ENCODE measurements at places on chromosomes 11 and 22. TPM values are rescaled to one million over a fixed set of nuclear protein-coding genes. Genes with fewer than 3 reads are reported as not detected.

DNA sequence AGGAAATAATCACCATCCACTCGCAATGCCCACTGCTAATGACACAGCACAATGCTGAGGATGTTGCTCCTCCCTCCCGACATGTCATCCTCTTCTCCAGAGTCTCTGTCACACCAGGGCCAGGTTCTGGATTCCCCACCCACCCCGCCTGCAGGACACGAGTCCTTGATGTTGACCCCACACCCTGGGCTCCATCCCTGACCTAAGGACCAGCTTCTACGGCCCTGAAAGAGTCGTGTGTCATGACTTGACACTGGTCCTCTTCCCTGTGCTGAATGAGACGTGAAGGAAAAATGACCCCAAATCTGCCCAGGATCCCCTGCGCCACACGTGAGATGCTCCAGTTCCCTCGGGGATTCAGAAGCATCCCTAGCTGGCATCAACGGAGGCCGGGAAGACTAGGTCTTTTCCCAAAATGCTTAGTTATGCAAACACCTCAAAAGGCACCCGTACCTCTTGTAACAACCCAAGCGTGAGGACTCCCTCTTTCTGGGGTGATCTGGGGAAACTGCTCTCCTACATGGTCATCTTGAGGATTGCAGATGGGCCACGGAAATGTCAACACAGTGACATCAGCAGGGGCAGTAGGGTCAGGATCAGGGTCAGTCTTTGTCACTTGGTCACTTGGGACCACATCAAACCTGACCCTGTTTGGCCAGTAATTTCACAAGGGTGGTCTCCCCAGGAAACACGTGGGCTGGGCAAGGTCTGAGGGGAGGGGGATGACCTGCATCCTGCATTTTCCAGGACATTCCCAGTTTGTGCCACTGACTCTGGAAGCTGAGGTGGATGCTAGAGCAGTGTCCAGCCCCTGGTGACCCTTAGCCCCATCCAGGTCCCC is 42.0 kb downstream of the IGLL5 start:
- H3K4me3 ChIP-seq: no peak overlapping the region
- H3K27me3 ChIP-seq: no peaks in the 10 kb centered on the region
- H3K27ac ChIP-seq: no peak overlapping the region
- no peak for DNase-seq

DNA sequence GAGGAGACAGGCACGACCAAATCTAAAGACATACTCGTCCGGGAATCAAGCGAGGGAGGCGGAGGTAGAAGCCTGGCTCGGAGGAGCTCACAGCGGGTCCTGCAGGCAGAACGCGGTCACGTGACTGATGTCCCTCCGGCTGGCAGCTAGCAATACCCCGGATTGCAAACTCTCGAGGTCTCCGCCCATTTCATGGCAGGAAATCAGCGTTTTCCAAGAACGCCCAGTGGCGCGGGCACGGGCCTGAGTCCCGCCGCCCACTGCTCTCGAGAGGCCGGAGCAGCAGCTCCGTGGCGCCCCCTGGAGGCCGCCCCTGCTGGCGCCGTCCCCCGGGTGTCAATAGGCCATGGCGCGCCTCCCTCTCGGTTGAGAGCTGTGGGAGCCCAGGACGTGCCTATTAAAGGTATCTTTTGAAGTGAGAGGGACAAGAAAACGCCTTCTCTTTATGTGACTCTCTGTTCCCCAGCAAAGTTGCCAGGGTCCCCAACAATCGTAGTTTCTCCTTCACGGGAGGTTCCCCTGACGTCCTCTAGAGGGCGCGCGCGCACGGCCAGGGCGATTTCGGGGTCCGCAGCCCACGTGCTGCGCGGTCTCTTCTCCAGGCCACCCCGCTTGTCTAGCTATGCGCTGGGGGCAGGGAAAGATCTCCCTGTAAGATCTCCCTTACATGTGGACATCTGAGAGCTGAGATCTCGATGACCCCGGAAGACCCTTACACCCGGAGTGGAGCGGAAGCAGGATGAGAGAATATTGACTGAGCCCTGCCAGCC is 37.3 kb upstream of the RBFOX2 start:
- peak overlapping the region; percentile 23 for H3K4me3 ChIP-seq
- H3K27me3 ChIP-seq: no peaks in the 10 kb centered on the region
- peak; percentile 97 for DNase-seq
- no peaks in the 10 kb centered on the region for H3K36me3 ChIP-seq

- peak; percentile 29 for DNase-seq
- no peak overlapping the region for H3K4me3 ChIP-seq
- H3K4me1 ChIP-seq: no peaks in the 10 kb centered on the region
- H3K27ac ChIP-seq: no peak overlapping the region
- H3K27me3 ChIP-seq: no peaks in the 10 kb centered on the region
- no peaks in the 10 kb centered on the region for H3K36me3 ChIP-seq
Measured at GRCh38 chr22:47191671-47192650, 429.5 kb downstream of the TBC1D22A start.

GRCh38 chr11:19474211-19474610 is 233.5 kb upstream of the E2F8 start:
- no peaks in the 10 kb centered on the region for H3K4me1 ChIP-seq
- peaks cover 21% of the 10 kb centered on the region for H3K27me3 ChIP-seq
- no peak overlapping the region for H3K27ac ChIP-seq
- H3K4me3 ChIP-seq: no peak overlapping the region
- DNase-seq: no peak
- no peaks in the 10 kb centered on the region for H3K36me3 ChIP-seq

DNA sequence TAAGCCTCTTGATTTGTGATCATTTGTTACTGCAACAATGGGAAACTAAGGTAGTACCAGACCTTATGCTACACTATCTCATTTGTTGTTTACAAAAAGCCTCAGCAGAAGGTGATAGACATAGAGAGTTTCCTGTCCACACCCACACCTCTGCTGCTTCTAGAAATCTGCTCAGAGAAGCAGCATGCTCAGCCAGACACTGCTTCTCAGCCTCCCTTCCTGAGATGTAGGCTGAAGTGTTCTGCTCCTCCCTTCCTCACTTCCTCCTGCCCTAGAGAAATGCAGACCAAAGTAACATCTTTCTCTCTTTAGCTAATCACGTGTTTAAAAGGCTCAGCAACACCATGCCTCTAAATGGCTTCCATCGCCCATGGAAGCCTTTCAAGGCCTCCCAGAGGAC is 88.4 kb downstream of the SLC1A2 start:
- H3K4me1 ChIP-seq: no peaks in the 10 kb centered on the region
- no peak overlapping the region for H3K4me3 ChIP-seq
- no peak for DNase-seq
- H3K27me3 ChIP-seq: no peaks in the 10 kb centered on the region

GRCh38 chr11:110968348-110969062 is 256.3 kb upstream of the ARHGAP20 start:
- no peaks in the 10 kb centered on the region for H3K27me3 ChIP-seq
- no peaks in the 10 kb centered on the region for H3K4me1 ChIP-seq
- no peak for DNase-seq
- no peak overlapping the region for H3K27ac ChIP-seq
- H3K4me3 ChIP-seq: no peak overlapping the region

- no peak overlapping the region for H3K4me3 ChIP-seq
- H3K27me3 ChIP-seq: no peaks in the 10 kb centered on the region
- no peak overlapping the region for H3K27ac ChIP-seq
- H3K4me1 ChIP-seq: no peaks in the 10 kb centered on the region
- H3K36me3 ChIP-seq: no peaks in the 10 kb centered on the region
Measured at GRCh38 chr11:116517077-116517476, 255.7 kb downstream of the BUD13 start.

- no peaks in the 10 kb centered on the region for H3K4me1 ChIP-seq
- no peak overlapping the region for H3K4me3 ChIP-seq
- H3K27me3 ChIP-seq: no peaks in the 10 kb centered on the region
- no peaks in the 10 kb centered on the region for H3K36me3 ChIP-seq
- H3K27ac ChIP-seq: no peak overlapping the region
Measured at GRCh38 chr22:38035530-38035885, 21.7 kb upstream of the PICK1 start.

DNA sequence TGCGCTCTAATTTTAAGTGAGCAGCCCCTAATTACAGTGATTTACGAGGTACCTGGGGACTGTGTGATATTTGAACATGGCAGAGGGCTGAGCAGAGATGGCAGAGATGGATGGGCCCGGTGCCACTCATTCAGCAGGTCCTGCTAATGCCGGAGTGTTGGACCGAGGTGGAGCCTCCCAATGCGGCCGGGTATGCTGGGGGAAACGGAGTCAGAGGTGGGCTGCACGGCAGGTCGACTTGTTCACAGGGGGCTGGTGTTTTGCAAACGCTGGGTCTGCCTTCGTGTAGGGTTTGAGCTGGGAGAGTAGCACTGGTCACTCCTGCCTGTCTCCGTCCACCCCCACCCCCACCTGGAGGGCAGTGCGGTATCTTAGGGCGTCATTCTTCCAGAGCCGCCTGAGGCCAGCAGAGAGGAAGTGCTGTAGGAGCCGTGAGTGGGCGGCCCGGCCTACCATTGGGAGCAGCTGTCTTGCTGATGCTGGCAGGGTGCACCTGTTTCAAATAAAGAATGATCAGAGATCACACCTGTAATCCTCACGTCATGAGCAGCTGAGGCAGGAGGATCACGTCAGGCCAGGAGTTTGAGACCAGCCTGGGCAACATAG is 122.6 kb downstream of the IGLL1 start:
- no peaks in the 10 kb centered on the region for H3K27me3 ChIP-seq
- no peaks in the 10 kb centered on the region for H3K4me1 ChIP-seq
- no peak overlapping the region for H3K4me3 ChIP-seq

- peak; percentile 45 for DNase-seq
- H3K27me3 ChIP-seq: no peaks in the 10 kb centered on the region
- peaks cover 4% of the 10 kb centered on the region for H3K36me3 ChIP-seq
- H3K27ac ChIP-seq: no peak overlapping the region
- no peaks in the 10 kb centered on the region for H3K4me1 ChIP-seq
Measured at GRCh38 chr22:20937031-20937793, 20.0 kb downstream of the CRKL start.

DNA sequence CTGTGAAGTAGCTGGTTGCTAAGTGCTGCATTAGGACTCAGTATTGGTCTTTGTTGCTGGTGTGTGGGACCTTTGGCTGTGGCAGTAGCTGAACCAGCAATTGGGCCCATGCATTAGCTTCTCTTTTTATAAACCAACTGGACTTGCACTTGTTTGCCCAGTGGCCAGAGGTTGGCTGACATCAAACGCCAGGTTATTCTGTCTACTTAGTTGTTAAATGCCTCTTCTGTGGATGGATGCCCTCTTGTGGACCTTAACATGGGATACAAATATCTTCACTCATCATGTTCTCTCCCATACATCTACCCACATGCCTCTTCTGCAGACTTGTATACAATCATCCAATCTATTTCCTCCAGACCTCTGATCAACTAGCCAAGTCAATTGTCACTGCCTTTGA is 26.4 kb upstream of the ARHGAP20 start:
- no peak overlapping the region for H3K4me3 ChIP-seq
- DNase-seq: no peak
- H3K27ac ChIP-seq: no peak overlapping the region
- peaks cover 11% of the 10 kb centered on the region for H3K4me1 ChIP-seq
- no peaks in the 10 kb centered on the region for H3K27me3 ChIP-seq

GRCh38 chr11:126585774-126586491 is 230.4 kb downstream of the ST3GAL4 start:
- no peaks in the 10 kb centered on the region for H3K27me3 ChIP-seq
- DNase-seq: peak; percentile 83
- no peak overlapping the region for H3K27ac ChIP-seq
- no peak overlapping the region for H3K4me3 ChIP-seq
- no peaks in the 10 kb centered on the region for H3K4me1 ChIP-seq
- H3K36me3 ChIP-seq: no peaks in the 10 kb centered on the region

DNA sequence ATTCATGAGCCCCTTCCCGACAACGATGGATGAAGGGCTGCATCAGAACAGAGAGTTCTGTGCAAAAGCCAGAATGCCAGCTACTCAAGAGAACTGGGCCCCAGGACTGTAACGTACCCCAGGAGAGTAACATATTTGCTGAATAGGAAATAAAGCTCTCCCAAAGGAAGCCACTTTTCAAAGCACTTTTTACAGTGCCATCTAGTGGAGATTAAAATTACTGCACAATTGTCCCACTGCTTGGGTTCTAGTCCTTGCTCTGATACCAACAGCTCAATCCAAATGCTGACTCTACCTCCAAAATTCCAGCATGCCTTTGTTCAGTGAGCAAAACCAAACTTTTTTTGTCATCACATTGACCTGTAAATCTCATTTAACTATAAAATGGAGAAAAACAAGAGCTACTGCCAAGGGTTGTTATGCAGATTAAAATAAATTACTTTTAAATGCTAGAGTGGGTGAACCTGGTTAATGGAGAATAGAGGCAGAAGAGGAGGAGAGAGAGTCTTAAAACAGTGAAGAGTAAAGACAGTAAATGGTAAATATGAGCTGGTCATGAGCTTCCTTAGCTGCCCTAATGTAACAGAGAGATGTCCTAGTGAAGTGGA is 87.6 kb upstream of the FSHB start:
- peak; percentile 59 for DNase-seq
- no peaks in the 10 kb centered on the region for H3K4me1 ChIP-seq
- H3K27ac ChIP-seq: no peak overlapping the region
- no peaks in the 10 kb centered on the region for H3K36me3 ChIP-seq

- DNase-seq: peak; percentile 70
- H3K4me1 ChIP-seq: no peaks in the 10 kb centered on the region
- H3K27ac ChIP-seq: no peak overlapping the region
- H3K36me3 ChIP-seq: no peaks in the 10 kb centered on the region
Measured at GRCh38 chr11:112734207-112734606, 227.0 kb upstream of the NCAM1 start.

- no peaks in the 10 kb centered on the region for H3K36me3 ChIP-seq
- H3K27ac ChIP-seq: no peak overlapping the region
- no peak for DNase-seq
- no peaks in the 10 kb centered on the region for H3K4me1 ChIP-seq
Measured at GRCh38 chr11:79702303-79702702, 261.5 kb upstream of the TENM4 start.

DNA sequence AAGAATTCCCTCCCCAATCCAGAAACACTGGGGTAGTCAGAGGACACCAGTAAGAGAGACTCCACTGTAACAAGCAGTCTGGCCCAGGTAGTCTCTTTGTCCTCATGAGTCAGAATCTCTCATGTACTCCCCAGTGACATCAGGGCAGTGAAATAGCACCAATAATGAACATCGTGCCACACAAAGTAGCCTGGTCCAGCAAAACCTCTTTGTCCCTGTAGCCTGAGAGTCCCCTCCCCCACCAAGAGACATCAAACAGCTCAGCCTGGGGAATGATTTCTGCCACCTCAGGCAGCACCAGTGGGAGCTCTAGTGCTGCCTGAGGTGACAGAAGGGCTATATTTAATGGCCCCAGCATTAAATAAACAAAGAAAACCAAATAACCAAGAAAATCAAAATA is 88.1 kb downstream of the SBF2 start:
- H3K27me3 ChIP-seq: no peaks in the 10 kb centered on the region
- H3K36me3 ChIP-seq: peaks cover 2% of the 10 kb centered on the region
- H3K4me1 ChIP-seq: peaks cover 3% of the 10 kb centered on the region
- H3K27ac ChIP-seq: no peak overlapping the region

GRCh38 chr22:49382451-49382735 is 445.3 kb downstream of the BRD1 start:
- no peak overlapping the region for H3K4me3 ChIP-seq
- no peaks in the 10 kb centered on the region for H3K36me3 ChIP-seq
- H3K4me1 ChIP-seq: no peaks in the 10 kb centered on the region
- no peak overlapping the region for H3K27ac ChIP-seq
- DNase-seq: no peak
- peaks cover 15% of the 10 kb centered on the region for H3K27me3 ChIP-seq

GRCh38 chr22:33519071-33519973 is 401.0 kb downstream of the LARGE1 start:
- no peak overlapping the region for H3K27ac ChIP-seq
- DNase-seq: peak; percentile 32
- no peaks in the 10 kb centered on the region for H3K27me3 ChIP-seq

The HTR3B gene
- not detected for total RNA-seq

The MAJIN gene
- total RNA-seq: 0.55 TPM

The USP2 gene
- 4.9 TPM for total RNA-seq

The CABP4 gene
- 5.3 TPM for total RNA-seq

The TSSK2 gene
- not detected for total RNA-seq

Data from lung (tissue), 17 donors.